Muscle of leg (tissue), 16 donors: ENCODE measurements at places on chromosomes 7 and 10.

DNA sequence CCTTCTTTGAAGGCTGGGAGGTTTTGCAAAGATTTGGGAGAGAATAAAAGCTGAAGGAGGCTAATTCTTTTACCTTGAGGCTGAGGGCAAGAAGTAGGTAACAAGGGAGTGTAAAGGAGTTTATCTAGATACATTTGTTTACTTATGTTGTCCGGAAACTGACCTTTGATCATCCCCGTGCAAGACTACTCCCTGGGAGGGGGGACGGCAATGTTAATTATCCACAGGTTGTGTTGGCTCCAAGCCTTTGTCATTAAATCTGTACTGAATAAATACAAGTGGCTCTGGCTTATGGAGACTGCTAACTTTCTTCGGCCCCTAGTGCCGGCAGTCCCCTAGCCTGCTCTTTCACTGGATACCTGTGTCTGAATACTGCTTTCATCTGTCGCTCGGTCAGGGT is 1250.6 kb upstream of the LRRTM3 start:
- no peak for DNase-seq

DNA sequence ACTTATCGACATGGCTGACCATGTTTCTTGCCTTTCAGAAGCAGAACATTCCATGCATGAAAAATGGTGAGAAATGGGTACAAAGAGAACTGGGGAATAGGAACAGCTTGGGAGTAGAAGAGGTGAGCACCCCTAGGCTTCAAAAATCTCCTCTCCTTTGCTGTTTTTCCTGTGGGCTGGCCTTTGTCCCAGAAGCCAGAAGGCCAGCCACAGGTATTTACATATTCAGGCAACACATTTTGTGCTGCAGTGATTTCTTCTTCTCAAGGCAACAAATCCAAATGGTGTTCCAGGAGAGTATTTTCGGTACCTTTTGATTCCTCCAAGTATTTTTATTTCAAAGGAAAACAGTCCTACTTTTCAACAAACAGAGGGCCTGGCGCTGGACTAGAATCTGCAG is 31.1 kb downstream of the ADARB2 start:
- DNase-seq: no peak

DNA sequence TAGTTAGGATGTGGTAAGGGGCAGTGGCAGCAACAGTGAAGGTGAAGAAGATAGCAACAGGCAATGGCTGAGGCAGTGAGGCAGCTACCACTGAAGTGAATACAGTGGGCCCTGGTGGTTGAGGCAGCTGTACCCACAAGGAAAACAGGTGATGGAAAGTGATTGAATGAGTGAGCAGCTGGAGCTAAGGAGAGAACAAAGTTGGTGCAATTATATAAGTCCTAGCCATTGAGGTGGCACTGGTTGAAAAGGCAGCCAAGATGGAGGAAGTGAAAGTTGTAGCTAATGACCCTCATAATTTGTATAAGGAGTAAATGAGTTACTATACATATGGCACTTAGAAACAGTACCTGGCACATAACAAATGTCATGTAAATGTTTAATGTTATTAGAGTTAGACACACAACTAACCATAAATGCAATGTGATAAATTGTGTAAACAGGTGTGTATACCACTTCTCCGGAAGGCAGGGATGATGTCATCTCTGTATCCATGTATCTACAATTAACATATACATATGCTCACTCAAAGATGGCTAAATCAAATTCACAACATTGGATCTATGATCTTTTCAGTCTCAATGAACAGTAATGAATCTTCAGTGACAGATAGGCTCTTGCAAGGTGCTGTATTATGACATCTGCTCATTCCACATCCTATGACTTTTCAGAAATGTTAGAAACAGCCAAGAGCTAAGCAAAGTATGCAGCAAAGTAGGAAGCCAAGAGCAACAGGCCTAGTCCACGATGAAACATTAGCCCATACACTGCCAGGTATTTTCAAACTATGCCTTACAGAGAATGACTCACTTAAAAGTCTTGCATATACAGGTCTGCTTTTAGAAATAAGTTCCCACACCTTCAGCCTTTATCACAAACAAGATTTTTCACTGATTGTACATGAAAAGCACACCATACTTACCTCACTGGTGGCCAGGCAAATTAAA is 10.7 kb downstream of the XPNPEP1 start:
- no peak for DNase-seq

- peak; percentile 55 for DNase-seq
Observed at GRCh38 chr10:78952030-78952429, 116.7 kb upstream of the ZMIZ1 start.

DNA sequence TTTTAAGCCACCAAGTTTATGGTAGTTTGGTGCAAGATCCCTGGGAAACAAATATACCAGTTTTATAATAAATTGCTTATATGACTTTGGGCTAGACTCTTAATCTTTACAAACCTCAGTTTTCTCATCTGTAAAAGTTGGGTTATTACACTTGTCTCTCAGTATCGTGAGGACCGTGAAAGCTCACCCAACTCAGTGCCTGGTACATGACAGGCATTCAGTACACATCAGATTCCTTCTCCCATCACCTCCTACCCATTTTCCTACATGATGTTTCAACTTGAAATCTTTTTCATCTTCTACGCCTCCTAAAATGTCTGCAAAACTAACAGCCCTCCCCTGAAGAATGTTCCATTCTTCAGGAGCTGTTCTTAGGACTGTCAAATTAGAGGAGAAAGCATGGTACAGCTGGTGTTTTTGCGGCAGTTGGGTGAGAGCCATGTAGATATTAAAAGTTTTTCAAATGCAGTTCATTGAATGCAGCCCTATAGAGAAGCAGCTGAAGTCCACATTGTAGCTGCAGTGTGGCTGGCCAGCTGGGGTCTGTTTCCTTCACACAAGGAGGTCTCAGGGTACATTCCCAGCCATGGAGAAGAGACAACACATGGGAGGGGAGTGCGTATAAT is 812.8 kb downstream of the LRMDA start:
- DNase-seq: peak; percentile 9

GRCh38 chr10:86286236-86287109 is 80.1 kb downstream of the GRID1 start:
- no peak for DNase-seq

GRCh38 chr7:130951303-130951975 is 217.4 kb upstream of the KLF14 start:
- DNase-seq: no peak

DNA sequence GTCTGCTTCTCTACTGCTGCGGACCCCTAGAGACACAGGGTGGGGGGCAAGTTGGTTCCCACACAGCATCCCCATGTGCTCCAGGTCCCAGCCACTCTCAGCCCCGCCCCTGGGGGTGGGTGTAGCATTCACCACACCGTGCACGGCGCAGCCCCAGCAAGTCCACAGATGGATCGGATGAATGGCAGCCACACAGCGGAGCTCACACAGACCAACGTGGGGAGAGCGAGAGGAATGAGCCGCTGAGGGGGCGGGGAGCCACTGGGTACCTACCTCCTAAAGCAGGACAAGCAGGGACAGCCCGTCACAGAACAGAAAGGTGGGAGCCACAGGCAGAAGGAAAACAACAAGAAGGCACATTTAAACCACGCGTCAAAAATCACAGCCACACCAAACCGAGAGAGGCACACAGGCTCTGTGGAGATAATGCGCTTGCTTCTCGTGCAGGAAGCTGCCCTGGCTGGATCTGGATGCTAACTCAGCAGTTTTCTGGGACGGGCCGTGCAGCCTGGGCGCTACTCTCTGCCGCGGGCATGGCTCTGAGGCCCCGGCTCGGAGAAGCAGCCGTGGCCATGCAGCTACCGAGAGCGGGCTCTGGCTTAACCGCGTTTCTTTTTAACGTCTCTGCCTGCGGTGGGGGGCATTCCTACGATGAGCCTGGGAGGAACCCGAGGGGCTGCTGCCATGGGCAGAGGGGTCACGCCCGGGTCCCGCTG is 102.5 kb downstream of the CYTH3 start:
- no peak for DNase-seq

DNA sequence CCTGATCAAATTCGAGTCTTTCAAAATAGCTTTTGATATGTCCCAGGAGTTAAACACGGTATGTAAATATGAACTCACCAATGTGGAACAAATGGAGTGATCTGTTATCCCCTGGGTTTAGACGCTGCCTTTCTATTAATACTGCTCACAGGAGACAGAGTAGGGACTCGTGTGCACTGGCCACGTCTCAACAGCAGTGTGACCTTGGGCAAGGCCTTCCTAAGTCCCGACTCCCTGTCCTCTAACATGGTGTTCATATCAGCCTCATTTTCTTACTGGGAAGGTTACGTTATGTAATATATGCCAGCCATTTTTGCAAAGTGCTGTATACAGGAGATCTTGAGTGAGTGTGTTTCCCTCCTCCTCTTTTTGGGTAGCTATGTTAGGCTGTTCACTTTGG is 1.8 kb downstream of the WDR37 start:
- DNase-seq: no peak

DNA sequence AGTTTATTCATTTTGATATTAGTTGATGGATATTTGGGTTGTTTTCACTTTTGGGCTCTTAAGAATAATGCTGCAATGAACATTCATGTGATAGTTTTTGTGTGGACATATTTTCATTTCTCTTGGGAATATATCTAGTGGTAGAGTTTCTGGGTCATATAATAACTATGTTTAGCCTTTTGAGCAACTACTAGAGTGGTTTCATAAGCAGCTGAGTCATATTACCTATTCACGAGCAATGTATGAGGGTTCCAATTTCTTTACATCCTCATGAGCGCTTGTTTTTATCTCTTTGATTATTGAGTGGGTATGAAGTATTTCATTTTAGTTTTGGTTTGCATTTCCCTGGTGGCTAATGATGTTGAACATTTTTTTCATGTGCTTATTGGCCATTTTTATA is 182.6 kb downstream of the PON1 start:
- no peak for DNase-seq

DNA sequence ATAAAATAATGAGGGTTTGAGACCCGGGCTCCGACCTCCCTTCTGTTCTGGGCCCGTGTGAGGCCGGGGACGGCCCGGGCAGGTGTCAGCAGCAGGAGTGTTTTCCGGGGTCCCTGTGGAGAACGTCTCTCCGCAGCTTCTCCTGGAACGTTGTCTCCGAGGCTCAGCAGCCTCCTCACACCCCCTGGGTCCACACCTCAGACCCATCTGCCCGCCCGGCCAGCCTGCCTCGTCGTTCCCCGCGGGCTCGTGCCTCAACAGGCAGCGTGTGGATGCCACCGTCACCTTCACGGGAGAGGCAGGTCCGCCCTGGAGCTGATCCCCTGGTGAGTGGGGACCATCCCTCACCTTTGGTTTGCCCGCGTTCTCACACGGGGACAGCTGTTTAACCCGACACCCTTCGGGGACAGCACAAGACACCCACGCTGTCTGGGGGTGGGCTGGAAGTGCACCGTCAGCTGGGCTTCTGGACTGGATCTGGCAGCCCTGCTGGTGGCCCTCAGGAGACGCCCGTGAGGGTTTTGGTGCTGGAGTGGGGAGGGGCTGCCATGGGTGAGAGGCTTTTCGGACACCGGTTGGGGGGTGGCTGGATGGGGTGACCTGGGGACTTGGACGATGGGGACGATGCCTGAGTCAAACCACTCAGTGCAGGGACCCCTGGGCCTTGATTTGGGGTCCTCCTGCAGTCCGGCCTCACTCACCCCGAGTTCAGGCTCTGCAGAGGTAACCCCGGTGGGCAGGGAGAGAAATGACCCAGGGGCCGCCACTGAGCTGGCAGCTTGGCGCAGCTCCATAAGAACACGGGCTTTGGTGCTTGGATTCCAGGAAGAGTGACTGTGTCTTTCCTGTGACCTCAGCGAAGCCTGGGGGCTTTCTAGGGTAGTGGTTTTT is 131.7 kb downstream of the DNAJB6 start:
- DNase-seq: no peak

DNA sequence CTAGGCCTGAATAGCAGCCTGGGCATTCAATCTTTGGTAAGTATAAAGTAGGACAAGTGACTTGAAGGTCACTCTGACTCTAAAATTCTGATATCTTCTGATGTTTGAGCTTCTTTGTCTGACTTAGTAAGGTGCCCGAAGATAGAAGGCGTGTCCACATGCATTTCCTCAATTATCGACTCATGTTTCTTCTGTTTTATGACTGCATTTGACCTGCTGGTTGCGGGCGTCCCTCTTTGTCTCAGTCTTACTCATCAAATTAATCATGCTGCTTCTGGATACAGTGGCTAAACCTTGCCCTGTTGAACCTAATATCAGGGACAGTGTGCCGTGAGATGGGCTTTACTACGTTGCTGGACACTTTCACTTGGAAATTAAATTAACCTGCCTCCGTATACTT is 534.1 kb downstream of the SDK1 start:
- DNase-seq: no peak

GRCh38 chr7:43294080-43294630 is 181.7 kb downstream of the HECW1 start:
- DNase-seq: peak; percentile 26

DNA sequence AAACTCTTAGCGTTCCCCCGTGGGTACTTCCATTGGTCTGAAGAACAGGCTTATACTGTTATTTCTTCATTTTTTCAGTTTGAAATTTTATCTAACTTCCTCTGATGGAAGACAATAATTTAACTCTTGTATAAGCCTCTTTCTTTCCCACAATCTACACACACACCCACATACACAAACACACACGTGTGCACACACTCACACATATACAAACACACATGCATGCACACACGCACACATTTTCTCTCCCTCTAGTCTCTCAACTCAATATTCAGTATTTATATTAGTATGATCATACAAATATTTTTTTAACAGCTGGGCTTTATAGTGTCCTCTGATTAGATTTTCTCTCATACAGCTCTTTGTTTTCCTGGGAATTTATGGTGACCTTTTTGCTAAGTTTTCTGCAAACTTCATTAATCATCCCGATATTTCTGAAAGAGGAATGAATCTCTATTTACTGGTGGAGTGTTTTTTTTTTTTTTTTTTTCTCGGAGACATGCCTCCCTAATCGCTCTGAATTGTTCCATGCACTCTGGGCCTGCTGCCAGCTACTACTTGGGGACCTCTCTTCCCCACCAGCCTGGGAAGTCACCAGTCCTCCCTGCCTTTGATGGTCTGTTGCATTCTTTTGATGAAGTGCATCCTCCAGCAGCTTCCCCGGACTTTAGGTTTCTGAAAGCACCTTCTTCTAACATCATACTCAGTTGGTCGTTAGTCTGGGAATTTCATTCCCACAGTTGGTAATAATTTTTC is 75.5 kb downstream of the ZNF777 start:
- DNase-seq: no peak

DNA sequence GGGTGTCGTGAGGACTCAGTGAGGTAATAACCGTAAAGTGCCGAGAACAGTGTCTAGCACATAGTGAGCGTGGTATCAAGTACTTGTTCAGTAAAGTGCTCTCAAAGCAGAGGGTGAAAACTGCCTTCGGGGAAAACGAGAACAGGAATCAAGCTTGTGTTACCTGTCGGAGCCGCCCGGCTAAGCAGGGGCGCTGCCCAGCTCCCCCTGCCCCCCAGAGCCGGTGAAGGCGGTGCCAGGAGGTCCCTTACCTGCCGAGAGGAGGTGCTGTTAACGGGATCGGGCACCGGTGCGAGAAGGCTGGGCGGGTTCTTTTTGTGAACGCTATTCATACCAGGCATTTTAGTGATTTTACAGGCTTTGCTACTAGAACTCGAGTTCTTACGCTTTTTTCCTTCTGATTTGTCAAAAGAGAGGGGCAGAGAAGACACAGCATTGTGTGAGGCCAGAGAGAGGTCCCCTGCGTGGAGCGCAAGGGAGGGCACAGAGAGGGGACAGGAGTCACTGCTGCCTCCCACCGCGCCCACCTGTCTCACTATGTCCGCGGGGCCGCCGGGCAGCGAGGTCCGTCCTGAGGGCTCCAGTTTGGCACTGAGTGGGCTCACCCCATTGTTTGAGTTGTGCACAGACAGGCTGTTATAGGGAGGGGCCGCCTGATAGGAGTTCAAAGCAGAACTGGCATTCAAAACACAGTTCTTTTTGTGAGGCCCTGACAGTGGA is 32.5 kb upstream of the EFCAB10 start:
- DNase-seq: no peak

GRCh38 chr10:124709861-124710260 is 34.3 kb downstream of the FAM53B start:
- DNase-seq: no peak
